Kidney glomerular epithelial cell (primary cell): ENCODE measurements at places on chromosomes 6 and 20.

DNA sequence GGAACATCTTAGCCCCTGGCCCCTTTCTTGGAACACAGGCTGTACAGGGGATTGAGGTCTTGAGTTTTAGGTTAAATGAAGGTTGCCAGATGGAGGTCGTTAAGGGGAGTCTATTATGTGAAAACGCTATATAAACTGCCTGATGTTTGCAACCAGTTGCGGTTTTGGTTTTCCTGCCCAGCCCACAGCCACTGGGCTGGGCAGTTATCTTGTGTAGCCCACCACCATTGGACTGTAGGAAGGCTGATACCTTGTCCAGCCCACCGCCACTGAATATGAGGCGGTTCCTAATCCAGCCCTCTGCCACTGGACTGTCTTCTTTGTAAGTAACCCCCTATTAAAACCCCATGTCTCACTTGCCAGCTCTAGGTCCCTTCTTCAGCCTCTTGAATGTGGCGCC lies 42.3 kb upstream of the COL21A1 start:
- no peak for DNase-seq

- DNase-seq, result peak; percentile 81
Observed at GRCh38 chr20:53828088-53828681, 234.5 kb upstream of the ZNF217 start.

DNA sequence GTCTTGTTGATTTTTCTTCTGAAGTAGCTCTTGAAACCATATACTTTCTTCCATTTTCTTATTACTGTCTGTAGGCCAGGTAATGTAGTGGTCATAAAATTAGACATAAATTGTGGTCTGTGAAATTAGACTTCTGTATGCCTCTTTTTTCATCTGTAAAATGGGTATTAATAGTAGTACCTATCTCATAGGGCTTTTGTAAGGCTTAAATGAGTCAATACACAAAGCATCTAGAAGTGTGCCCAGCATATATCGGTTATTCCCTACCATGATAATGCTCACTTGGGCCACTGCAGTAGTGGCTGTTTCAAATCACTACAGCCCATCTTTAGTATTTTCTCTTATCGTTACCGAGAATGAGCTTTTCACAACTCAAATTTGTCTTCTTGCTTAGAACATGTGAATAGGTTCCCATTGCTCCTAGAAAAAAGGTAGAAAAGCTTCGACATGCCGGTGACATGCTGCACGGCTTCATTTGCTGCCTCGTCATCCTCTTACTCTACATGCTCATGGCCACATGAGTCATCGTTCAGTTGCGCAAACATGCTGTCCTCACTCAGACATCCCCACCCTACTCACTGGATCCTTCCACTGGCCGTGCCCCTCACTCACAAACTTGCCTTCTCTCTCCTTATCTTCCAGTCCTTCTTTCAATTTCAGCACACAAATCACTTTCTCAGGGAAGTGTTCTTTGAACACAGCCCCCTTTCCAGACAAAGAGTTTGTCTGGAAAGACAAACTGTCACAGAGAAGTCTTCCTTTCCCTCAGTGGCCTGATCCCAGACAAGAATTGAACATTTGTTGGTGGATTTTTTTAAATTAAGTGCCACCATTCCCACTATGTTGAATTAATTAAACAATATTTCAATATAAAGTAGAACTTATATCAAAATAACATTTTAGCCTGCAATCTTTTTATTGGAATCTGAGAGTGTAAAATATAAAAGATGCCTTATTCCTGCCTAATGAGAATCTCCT lies 32.2 kb upstream of the ERVFRD-1 start:
- no peak for DNase-seq

DNA sequence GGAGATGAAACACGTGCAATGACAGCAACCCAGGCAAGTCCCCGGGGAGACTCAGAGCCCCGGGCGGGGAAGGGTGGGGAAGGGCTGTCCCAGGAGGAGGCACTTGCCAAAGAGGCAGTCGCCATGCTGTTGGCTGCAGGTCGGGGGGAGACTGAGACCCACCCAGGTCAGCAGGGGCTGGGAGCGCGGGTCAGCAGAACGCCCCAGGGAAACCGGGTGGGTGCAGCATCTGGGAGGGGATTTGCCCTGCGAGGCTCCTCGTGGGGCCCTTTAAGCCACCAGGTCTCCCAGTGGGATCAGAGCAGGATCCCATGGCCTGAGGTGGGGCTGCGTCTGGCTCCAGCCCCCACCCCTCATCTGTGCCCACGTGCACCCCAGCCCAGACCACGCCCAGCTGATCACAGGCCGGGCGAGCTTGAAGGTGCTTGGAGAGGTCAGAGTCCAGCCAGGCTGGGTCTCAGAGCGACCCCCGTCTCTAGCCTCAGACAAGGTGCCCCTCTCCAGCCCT lies 65.5 kb downstream of the YTHDF1 start:
- no peak for DNase-seq

- no peak for DNase-seq
Observed at GRCh38 chr20:32585011-32585585, at the start of gene NOL4L. Gene NOL4L, minus strand, starts transcription at chr20:32585333. Its CDS starts 443 bp downstream, at chr20:32584890.

- no peak for DNase-seq
Observed at GRCh38 chr20:44051661-44052000, 135.4 kb downstream of the JPH2 start.

GRCh38 chr20:62475772-62476055 lies at the start of gene GATA5:
Gene GATA5, minus strand, starts transcription at chr20:62475995. Its CDS starts 474 bp downstream, at chr20:62475521.
- no peak for DNase-seq

GRCh38 chr6:17721671-17722070 lies 14.9 kb upstream of the NUP153 start:
- DNase-seq, result no peak

GRCh38 chr20:51801823-51802123 lies 548 bp downstream of the SALL4 start:
- DNase-seq, result no peak

DNA sequence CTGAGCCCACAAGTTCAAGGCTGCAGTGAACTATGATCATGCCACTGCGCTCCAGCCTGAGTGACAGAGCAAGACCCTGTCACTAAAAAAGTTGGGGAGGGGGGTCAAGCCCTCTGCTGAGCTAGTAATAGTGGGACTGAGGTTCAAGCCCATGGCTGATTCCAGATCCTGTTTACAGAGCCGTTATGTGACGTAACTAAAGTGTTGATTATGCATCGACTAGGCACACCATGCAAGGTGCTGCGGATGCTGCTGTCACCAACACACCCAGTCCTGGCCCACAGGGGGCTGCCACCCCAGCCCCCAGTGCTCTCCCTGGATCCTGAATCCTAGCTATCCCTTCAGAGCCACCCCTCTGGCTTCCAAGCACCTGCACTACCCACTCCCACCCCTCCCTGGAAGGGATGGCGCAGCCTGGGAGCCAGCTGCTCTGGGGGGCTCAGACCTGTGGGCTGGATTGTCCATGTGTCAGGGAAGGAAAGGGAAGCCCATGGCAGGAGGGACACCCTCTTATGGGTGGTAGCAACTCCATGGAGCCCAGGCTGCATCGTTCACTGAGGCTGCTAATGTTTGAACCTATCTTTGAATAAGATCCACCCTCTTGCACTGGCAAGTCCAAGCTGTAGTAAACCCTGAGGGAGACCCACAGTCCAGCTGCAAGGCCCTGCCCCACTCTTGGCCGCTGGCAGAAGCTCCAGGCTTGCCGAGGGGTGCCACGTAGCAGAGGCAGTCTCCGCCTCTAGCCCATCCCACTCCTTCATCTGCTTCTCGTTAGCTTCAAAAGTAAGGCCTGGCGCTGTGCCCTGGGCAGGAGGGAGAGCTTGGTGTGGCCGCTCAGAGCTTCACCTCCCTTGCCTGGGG lies 95.0 kb downstream of the SNX5 start:
- DNase-seq, result peak; percentile 44

GRCh38 chr6:43471399-43471798 lies 6.0 kb upstream of the TJAP1 start:
- DNase-seq, result no peak

DNA sequence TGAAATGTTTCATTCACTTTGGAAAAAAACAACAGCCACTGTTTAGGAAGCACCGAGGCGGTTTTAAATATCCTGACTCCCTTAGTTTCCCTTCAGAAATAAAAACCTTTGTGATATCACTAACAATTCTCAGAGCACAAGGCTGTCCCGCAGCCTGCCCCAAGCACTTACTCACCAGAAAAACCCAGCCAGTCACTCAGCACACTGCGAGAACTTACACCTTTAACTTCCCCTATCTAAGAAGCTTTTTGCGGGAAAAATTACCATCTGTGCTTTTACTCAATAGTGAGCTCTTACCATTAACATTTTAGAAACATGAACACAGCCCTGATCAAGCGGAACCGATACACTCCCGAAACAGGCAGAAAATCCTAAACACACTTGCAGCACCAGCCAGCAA lies 9.3 kb downstream of the ZBTB46 start:
- no peak for DNase-seq

DNA sequence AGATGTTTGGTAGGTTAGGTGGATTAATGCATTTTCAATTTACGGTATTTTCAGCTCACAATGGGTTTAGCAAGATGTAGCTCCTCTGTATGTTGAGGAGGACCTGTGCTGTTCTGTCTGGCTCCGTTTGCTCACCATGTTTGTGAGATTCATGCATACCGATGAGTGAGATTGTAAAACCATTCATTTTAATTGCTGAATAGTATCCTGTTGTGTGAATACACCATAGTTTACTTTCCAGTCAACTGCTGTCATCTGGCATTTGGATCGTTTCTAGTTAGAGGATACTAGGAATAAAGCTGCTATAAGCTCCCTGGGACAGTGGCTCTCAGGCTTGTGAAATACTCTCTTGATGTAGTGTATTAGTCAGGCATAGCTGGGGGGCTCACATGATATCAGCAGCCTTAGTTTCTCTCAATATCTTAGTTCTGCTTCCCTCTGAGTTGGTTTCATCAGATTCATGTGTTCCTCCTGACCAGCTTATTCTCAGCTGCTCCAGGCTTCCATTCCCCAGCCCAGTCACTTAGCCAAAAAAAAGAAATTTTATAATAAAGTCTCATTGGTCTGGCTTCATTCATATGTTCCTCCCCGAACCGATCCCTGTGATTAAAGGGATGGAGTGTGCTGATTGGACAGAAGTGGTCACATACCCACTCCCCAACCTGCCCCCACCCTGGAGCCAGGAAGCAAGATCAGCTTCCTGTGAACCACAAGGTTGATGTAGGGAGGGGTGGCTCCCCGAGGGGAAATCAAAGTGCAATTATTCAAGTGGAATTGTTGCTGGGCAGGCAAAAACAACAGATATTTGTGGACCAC lies 10.9 kb upstream of the B4GALT5 start:
- peak; percentile 31 for DNase-seq

GRCh38 chr6:39370390-39370789 lies 47.9 kb upstream of the KCNK16 start:
- DNase-seq, result no peak

GRCh38 chr6:112717401-112717800 lies 370.3 kb downstream of the RFPL4B start:
- no peak for DNase-seq

GRCh38 chr6:25921525-25922203 lies 8.8 kb downstream of the SLC17A2 start:
- DNase-seq, result no peak

- peak; percentile 49 for DNase-seq
Observed at GRCh38 chr20:17849901-17850683, 118.5 kb downstream of the SNX5 start.

DNA sequence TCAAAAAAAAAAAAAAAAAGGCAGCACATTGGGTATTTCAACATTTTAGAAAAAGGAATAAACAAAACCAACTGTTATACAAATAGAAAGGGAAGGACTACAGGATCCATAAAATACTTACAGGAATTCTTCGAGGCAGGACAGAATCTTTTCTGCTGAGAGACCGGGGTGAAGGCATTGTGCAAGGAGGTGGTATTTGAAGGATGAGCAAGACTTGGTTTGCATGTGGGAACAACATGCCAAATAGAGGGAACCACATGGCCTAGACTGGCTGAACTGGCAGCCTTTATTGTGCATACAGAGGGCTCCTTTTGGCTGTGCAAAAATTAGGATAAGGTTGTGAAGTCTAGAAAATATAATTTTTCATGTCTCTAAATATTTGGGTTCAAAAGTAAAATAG lies 62.9 kb downstream of the SCAND1 start:
- DNase-seq, result no peak

- no peak for DNase-seq
Observed at GRCh38 chr6:84973606-84974005, 209.2 kb upstream of the TBX18 start.

- DNase-seq, result no peak
Observed at GRCh38 chr6:42148058-42148457, 5.6 kb upstream of the C6orf132 start.

DNA sequence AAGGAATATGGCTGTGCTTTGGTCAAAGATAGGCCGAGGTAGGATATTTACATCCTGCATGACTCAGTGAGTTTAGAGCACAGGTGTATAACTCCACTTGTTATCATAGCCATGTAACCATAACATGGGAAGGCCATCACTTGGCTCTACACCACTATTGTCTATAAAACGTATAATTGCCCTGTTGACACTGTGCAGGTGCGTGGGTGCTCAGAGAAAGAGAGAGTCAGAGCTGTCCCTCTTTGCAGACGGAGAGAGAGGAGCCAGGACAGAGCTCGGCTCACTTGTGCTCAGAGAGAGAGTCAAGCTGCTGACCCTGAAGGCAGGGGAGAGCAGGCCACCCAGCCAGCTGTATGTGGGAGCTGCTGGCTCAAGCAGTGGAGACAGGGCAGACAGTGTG lies 46.0 kb downstream of the OR2B6 start:
- DNase-seq, result no peak

- no peak for DNase-seq
Observed at GRCh38 chr6:45076217-45076930, 251.8 kb upstream of the RUNX2 start.

DNA sequence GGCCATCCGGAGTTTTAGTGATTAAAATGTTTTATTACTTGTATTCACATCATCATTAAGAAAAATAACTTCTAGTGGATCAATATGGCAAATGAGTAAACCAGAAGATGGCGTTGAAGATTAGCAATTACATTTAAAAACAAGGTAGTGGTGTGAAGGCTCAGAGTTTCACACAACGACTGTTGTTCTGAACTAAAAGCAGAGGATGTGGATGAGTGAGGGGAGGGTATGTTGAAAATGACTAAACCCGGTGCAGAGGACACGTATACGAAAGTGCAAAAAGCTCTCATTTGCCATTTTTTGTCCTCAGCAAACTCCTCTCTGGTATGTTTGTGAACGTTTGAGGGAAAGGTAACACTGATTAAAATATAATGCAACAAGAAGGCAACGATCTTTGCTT lies 1.9 kb upstream of the IRF4 start:
- DNase-seq, result no peak

DNA sequence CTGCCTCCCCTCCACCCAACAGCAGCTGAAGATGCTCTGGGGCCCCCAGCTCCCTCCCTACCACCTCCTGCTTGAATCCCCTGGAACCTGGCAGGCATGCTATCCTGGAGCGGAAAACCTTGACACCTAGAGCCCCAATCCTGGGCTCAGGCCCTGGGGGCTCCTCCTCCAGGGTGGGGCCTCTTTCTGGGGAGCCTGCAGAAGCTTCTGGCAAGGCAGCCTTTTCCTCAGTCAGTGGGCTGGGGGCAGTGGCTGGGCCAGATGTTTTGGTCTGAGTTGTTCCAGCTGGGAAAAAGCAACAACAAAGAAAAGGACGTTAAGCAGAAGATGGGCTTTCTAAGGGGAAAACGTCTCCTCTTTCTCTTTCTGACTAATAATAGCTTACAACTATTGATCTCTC lies 21.1 kb downstream of the KIAA1755 start:
- DNase-seq, result no peak

- peak; percentile 29 for DNase-seq
Observed at GRCh38 chr6:127514773-127515227, 4.3 kb downstream of the MTCL3 start.
